CD4-positive, alpha-beta T cell (primary cell): ENCODE measurements at places on chromosomes 16 and 17. TPM values are rescaled to one million over a fixed set of nuclear protein-coding genes. Genes with fewer than 3 reads are reported as not detected.
A peak's percentile ranks its signal among the peaks of the same experiment; 100 is the strongest.

DNA sequence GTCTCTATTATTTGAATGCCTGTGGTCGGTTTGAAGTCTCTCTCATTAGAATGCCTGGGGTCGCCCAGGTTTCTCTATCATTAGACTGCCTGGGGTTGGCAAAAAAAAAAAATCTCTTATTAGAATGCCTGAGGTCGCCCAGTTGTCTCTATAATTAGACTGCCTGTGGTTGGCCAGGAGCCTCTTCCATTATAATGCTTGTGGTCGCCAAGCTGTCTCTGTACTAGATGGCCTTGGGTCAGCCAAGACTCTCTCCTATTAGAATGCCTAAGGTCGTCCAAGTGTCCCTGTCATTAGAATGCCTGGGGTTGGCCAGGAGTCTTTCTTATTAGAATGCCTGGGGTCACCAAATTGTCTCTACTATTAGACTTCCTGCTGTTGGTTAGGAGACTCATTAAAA, 2228.4 kb downstream of the TP53TG3F start:
- H3K27me3 ChIP-seq, result no peaks in the 10 kb centered on the region
- H3K4me1 ChIP-seq, result no peaks in the 10 kb centered on the region
- no peak overlapping the region for H3K27ac ChIP-seq
- no peak overlapping the region for H3K4me3 ChIP-seq
- H3K36me3 ChIP-seq, result no peaks in the 10 kb centered on the region

GRCh38 chr17:27810902-27811557, 10.7 kb upstream of the NOS2 start:
- no peak for DNase-seq
- H3K27ac ChIP-seq, result no peak overlapping the region
- H3K36me3 ChIP-seq, result no peaks in the 10 kb centered on the region

GRCh38 chr16:18979936-18980335, 3.8 kb upstream of the TMC7 start:
- no peak overlapping the region for H3K27ac ChIP-seq
- DNase-seq, result no peak
- H3K36me3 ChIP-seq, result no peaks in the 10 kb centered on the region
- H3K4me1 ChIP-seq, result no peaks in the 10 kb centered on the region
- no peak overlapping the region for H3K4me3 ChIP-seq

Gene KRTAP9-4
- not detected for total RNA-seq

Gene OR1A1
- not detected for total RNA-seq

DNA sequence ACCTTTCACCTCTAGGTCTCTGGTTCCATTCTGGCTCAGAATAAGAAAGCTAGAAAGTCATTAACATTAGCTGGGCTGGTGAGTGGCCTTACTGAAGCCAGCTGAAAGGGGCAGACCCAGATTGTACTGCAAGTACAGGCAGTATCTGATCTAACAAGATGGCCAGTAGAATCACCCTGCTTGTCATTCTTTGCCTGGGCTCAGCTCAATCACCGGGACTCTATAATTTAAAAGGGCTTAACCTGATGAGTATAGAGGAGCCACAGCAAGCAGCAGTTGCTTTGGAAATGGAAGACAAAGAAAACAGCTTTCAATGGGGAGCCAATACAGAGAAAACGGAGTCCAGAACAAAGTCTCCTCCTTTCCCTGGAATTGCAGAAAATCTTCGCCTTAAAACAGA, 13.6 kb downstream of the CDH8 start:
- no peaks in the 10 kb centered on the region for H3K4me1 ChIP-seq
- no peak for DNase-seq
- H3K4me3 ChIP-seq, result no peak overlapping the region
- no peaks in the 10 kb centered on the region for H3K36me3 ChIP-seq
- H3K27me3 ChIP-seq, result no peaks in the 10 kb centered on the region

DNA sequence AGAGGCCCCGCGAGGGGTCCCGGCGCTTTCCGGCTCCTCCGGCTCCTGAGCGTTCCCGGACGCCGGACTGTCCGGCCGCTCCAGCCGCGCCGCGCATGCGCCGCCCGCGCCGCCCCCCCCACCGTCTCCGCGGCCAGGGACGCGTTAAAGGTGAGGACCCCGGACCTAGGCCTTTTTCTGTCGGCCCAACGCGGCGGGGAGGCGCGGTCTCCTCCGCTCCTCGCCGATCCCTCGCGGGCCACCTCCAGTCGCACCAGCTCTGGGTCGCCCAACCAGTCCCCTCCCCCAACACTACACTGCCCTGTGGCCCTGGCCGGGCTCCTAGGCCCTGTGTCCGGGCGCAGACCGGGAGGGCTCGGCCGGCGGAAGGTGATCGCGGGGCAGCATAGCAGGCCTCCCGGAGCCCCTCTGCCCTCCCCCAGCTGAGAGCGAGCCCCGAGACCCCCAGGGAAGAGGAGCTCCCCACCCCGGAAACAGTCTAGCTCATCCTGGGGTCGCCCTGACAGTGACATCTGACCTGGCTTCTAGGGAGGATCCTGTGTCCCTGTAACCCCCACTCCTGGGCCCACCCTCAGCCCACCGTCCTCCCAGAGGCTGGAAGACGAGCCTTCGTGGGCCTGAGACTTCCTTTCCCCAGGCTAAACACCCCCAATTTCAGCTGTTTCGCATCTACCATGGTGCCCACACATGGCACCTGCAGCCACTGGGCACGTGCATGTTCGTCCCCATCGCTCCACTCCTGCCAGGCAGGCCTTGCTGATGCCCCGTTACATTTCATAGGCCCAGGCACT, 14.7 kb upstream of the BCAR1 start:
- DNase-seq, result no peak
- peaks cover 15% of the 10 kb centered on the region for H3K4me1 ChIP-seq
- H3K27me3 ChIP-seq, result peaks cover 50% of the 10 kb centered on the region
- H3K27ac ChIP-seq, result no peak overlapping the region

DNA sequence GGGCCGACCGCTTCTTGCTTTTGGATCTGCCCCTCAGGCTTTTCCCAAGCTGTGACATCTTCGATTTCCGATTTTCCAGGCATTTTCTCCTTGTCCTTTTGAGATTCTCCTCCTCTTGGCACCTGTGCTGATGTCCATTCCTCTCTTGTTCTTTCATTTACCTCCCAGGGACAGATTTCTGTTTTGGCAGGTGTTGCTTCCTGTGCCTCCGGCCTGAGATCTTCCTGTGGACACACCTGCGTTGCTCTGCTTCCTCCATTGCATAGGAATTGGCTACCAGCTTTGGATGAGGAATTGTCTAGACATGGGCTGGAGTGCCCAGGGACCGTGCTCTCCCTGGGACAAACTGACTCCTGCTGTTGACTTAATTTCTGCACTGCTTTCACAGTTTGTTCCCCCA, 15.1 kb downstream of the GPR179 start:
- H3K27ac ChIP-seq, result no peak overlapping the region
- H3K36me3 ChIP-seq, result no peaks in the 10 kb centered on the region
- no peaks in the 10 kb centered on the region for H3K4me1 ChIP-seq
- H3K27me3 ChIP-seq, result no peaks in the 10 kb centered on the region
- no peak for DNase-seq

Gene ATF7IP2
- total RNA-seq, result 82.9 TPM

Gene SP6
- total RNA-seq, result 0.27 TPM

GRCh38 chr16:66359012-66359411, 7.5 kb upstream of the CDH5 start:
- H3K4me1 ChIP-seq, result peaks cover 6% of the 10 kb centered on the region
- no peak overlapping the region for H3K27ac ChIP-seq
- no peak overlapping the region for H3K4me3 ChIP-seq
- DNase-seq, result no peak

GRCh38 chr17:41131979-41132378, 8.0 kb upstream of the KRTAP4-12 start:
- DNase-seq, result no peak
- H3K4me3 ChIP-seq, result no peak overlapping the region
- no peaks in the 10 kb centered on the region for H3K36me3 ChIP-seq
- H3K27ac ChIP-seq, result no peak overlapping the region
- H3K27me3 ChIP-seq, result no peaks in the 10 kb centered on the region

- H3K36me3 ChIP-seq, result peaks cover 12% of the 10 kb centered on the region
- H3K4me1 ChIP-seq, result peaks cover 20% of the 10 kb centered on the region
- H3K4me3 ChIP-seq, result no peak overlapping the region
Observed at GRCh38 chr16:84730406-84731106, 30.8 kb downstream of the USP10 start.

DNA sequence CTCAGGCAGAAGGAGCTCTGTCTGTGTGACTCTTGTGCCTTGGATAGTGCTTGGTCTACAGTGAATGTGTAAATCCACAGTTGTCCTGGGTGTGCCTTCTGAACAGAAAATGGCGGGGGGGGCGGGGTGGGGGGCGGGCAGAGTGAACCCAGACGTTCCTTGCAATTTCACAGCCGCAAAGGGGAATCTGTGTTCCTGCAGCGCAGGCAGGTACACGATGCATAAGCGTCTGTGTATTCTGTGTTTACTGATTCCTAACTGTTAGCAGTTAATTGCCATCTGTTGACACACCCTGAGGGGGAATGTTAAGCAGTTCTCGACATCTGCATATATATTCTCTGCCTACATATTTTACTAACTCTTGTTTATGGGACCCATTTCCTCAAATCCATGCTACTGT, 123.5 kb upstream of the ZFHX3 start:
- H3K36me3 ChIP-seq, result no peaks in the 10 kb centered on the region
- H3K4me1 ChIP-seq, result no peaks in the 10 kb centered on the region
- no peak overlapping the region for H3K27ac ChIP-seq
- H3K27me3 ChIP-seq, result no peaks in the 10 kb centered on the region

DNA sequence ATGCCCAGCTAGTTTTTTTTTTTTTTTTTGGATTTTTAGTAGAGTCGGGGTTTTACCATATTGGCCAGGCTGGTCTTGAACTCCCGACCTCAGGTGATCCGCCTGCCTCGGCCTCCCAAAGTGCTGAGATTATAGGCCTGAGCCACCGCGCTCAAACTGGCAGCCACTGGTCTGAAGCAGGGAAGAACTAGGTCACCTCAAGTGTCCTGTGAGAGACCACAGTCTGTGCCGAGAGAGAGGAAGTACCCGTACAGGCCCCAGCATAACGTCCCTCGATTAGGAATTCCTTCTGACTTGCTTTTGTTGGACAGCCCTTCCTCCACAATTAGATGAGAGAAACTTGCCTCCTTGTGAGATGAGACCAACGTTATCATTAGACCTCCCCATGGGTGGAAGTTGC, 13.7 kb upstream of the CD300E start:
- H3K36me3 ChIP-seq, result no peaks in the 10 kb centered on the region
- DNase-seq, result peak; percentile 37
- peaks cover 21% of the 10 kb centered on the region for H3K4me1 ChIP-seq
- no peak overlapping the region for H3K4me3 ChIP-seq
- no peak overlapping the region for H3K27ac ChIP-seq

GRCh38 chr17:80110447-80110812, 9.0 kb downstream of the GAA start:
- H3K4me3 ChIP-seq, result no peak overlapping the region
- no peak for DNase-seq
- H3K36me3 ChIP-seq, result no peaks in the 10 kb centered on the region
- H3K27ac ChIP-seq, result no peak overlapping the region

DNA sequence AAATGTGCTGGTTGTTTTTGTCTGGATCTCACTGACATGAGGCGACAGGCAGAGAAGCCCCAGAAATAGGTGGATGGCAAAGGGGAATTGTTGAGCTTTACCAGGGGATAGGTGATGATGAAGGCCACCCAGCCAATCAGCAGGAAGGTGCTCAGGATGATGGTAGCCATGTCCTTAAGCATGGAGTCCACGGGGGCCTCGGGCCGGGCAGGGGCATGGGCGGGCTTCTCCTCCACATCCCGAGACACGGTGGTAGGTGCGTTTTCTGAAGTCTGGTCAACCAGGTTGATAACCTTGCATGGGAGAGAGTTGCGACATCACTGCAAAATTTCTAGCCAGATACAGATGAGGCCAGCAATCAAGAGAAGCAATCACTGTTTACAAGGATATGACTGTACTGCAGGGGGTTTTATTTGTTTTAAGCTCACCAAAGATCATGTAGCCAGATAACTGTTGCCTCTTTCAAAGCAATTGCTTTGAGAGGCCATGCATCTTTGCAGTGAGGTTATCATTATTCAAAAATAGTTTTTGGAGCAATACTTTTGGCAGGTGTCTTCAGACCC, 37.3 kb upstream of the ICAM2 start:
- no peaks in the 10 kb centered on the region for H3K27me3 ChIP-seq
- no peak overlapping the region for H3K27ac ChIP-seq
- peaks cover 74% of the 10 kb centered on the region for H3K4me1 ChIP-seq
- H3K4me3 ChIP-seq, result no peak overlapping the region
- DNase-seq, result no peak
- peaks cover 94% of the 10 kb centered on the region for H3K36me3 ChIP-seq

DNA sequence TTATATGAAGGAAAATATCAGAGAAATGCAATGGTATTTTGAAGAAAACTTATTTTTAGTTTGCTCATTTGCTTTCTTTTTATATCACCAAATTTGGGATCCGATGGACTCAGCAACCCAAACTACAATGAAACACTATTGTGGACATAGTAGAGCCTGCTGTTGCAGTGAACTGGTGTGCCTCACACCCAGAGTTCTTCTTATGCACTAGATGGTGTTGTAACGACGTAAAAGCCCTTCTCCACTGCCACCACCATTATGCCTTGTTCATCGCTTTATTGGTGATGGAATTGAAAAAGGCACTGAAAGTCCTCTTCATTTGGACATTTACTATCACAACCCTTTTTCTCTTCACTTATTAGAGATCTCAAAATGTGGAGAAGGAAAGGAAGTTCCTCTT, 381.3 kb downstream of the CDH8 start:
- no peak overlapping the region for H3K4me3 ChIP-seq
- no peaks in the 10 kb centered on the region for H3K27me3 ChIP-seq
- no peaks in the 10 kb centered on the region for H3K4me1 ChIP-seq
- no peaks in the 10 kb centered on the region for H3K36me3 ChIP-seq

Gene ABCC3
- not detected for total RNA-seq

Gene COX11
- total RNA-seq, result 24.1 TPM

DNA sequence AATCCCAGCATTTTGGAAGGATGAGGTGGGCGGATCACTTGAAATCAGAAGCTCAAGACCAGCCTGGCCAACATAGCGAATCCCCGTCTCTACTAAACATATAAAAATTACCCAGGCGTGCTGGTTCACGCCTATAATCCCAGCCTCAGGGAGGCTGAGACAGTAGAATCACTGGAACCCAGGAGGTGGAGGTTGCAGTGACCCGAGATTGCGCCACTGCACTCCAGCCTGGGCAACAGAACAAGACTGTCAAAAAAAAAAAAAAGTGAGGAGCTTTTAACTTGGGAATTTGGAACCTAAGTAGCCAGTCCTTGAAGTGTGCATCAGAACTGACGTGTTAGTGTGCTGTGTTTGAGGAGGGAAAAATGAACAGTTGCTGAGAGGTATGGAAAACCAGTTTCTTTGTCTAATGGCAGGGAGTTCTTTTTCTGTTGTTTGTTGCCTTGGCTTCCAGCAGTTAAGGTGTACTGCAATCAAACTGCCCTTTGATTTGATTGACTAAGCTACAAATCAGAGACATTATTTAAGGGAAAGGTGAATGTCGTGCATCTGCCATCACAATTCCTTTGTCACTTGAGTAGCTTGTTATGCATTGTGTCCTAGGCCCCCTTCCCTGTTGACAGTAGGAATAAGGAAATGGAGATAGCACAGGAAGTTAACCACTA, 8.6 kb upstream of the DUSP14 start:
- H3K27ac ChIP-seq, result no peak overlapping the region
- DNase-seq, result no peak
- no peak overlapping the region for H3K4me3 ChIP-seq
- no peaks in the 10 kb centered on the region for H3K4me1 ChIP-seq

- H3K27me3 ChIP-seq, result no peaks in the 10 kb centered on the region
- H3K4me1 ChIP-seq, result peaks cover 6% of the 10 kb centered on the region
- H3K36me3 ChIP-seq, result no peaks in the 10 kb centered on the region
- no peak overlapping the region for H3K27ac ChIP-seq
Observed at GRCh38 chr17:17315142-17315821, 12.1 kb downstream of the NT5M start.

Gene IRX5
- total RNA-seq, result not detected
